ENCODE measurements at places on chromosomes 4 and X. TPM values are rescaled to one million over a fixed set of nuclear protein-coding genes. Genes with fewer than 3 reads are reported as not detected.

GPR119 gene
- not detected for total RNA-seq

VCX gene
- total RNA-seq: not detected

LRCH2 gene
- total RNA-seq: 5.0 TPM

PAGE2B gene
- total RNA-seq: not detected

TCEAL7 gene
- total RNA-seq: 1.5 TPM

TMEM154 gene
- 5.6 TPM for total RNA-seq

Data from vein endothelial cell (primary cell).